ENCODE measurements at places on chromosomes 2 and 18.

GRCh38 chr2:174670446-174670845 is 72.8 kb upstream of the WIPF1 start:
- DNase-seq = no peak

GRCh38 chr2:85942346-85942957 is 53.7 kb upstream of the ST3GAL5 start:
- no peak for DNase-seq

DNA sequence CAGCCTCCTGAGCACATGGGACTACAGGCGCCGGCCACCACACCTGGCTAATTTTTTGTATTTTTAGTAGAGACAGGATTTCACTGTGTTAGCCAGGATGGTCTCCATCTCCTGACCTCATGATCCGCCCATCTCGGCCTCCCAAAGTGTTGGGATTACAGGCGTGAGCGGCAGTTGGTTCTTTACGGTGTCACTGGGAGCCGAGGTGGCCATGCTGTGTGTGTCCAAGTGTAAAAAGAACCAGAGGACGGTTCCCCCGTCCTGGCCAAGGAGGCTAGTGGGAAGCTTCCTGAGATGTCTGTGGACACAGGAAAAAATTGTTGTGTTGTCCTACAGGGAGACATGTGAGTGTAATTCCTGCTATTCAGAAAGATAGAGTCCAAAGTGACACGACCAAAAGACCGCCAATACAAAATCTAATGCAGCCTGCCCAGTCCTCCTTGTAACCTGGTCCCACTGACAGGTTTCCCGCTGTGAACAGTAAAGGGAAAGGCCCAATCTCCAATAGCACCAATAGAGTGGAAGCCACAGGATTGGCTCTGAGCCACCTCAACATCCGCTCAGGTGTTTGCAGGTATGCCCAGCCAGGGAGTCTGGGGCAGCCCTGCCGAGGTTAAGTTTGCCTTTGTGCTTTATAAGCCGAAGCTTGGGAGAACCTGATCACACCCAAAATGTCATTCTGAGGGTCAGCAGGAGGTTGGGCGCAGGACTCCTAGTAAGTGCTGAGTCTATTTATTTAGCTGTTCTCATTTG is 40.6 kb downstream of the NCK2 start:
- no peak for DNase-seq

DNA sequence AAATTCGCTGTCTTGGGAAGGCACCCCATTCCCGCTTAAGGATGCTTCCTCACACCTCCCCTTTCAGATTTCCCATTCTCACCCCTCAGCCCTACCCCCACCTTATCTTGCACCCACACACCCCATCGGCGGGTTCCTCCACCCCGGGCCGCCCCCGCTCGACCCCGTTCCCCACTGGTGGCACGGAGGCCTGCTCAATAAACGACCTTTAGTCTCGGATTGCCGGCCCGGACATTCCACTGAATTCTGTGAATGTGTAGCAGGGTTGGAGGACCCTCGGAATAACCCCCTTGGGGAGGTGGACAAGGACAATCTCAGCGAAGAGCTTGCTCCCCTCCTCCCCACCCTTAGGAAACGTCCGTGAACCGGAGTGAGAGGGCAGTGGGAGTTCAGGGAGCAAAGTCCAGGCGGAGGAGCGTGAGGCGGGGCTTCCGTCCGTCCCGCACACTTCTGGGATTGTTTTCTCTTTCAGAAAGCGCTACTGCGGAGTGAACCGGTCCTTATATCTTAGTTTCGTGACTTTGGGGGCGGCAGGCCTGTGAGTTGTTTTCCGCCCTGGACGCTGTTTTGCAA is 2.8 kb upstream of the LBX2 start:
- no peak for DNase-seq

DNA sequence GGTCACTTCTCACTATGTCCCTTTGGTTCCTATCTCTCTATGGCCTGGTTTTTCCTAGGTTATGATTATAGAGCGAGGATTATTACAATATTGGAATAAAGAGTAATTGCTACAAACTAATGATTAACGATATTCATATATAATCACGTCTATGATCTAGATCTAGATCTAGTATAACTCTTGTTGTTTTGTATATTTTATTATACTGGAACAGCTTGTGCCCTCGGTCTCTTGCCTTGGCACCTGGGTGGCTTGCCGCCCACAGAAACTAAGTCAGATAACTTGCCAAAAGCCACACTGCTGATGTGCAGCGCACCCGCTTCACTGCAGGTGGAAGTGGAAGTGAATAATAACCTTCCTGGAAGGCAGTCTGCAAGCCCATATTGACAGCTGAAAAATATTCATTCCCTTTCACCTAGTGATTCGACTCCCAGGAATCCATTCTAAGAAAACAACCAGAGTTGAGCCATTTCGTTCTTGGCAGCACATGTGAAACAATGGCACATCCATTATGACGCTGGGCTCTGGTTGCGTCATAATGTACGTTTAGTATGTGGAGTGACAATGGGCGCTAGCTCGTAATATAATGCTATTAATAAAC is 725 bp upstream of the ANKRD53 start:
- peak; percentile 30 for DNase-seq

GRCh38 chr18:5146093-5146492 is 51.0 kb downstream of the AKAIN1 start:
- DNase-seq = no peak

DNA sequence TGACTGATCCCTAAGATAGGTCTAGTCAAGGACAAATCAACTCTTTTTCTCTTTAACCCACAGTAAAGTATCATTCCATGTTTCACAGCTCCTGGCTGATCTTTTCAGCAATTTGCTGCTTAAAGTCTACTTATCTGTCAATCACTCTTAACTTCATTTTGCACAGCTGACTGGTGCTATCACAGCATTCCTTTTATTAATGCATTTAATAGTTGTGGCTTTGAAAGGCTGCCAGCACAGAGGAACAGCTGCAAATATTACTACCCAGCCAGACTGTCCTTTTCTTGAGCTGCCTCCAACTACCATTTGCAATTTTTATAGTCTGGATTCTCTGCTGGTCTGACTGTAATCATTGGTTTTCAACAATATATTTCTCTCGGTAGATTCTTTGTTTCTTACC is 303.5 kb downstream of the STK39 start:
- no peak for DNase-seq

- no peak for DNase-seq
Measured at GRCh38 chr2:146287281-146287680, 1557.5 kb upstream of the ACVR2A start.

GRCh38 chr2:239351687-239352086 is 49.1 kb downstream of the HDAC4 start:
- no peak for DNase-seq

DNA sequence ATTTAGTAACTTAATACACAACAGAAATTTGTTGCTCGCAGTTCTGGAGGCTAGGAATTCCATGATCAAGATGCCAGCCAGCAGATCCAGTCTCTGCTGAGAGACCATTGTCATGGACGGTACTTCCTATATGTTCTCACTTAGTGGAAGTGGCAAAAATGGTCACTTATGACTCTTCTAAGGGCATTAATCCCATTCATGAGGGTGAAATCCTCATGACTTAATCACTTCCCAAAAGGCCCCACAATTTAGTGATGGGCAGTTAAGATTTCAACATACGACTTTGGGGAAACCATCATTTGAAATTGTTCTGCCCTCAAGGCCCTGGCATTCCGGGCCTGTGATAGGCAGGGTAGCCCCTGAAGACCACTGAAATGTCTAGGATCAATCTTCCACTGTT is 23.0 kb downstream of the BZW1 start:
- no peak for DNase-seq

DNA sequence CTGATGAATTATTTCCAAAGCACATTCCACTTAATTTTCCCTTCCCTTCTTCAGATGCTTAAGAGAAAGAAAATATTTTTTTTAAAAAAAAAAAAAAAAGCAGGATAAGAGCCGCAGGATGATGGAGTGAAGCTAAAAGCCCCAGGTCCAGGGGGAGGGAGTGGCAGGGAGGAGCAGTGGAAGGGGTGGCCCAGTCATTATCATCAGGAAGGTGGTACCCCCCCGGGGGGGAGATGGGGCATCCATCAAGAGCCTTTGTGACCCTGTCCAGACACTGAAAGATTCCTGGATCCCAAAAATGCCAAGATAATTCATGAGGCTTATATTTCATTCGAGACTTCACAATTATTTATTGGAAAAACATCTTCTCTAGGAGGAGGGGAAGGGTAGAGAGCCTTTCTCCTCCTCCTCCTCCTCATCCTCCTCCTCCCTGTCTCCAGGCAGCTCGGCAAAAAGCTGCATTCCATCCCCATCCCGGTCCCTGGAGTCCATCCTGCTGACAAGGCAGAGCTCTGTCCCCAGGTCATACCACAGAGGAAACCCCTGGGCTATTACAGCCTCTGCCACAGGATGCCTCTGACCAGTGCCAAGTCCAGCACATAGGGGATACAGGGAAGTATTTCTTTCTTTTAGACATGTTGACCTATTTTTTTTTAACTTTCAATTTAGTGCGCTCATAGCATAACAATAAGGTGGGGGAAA is 125.3 kb downstream of the TWIST2 start:
- no peak for DNase-seq

DNA sequence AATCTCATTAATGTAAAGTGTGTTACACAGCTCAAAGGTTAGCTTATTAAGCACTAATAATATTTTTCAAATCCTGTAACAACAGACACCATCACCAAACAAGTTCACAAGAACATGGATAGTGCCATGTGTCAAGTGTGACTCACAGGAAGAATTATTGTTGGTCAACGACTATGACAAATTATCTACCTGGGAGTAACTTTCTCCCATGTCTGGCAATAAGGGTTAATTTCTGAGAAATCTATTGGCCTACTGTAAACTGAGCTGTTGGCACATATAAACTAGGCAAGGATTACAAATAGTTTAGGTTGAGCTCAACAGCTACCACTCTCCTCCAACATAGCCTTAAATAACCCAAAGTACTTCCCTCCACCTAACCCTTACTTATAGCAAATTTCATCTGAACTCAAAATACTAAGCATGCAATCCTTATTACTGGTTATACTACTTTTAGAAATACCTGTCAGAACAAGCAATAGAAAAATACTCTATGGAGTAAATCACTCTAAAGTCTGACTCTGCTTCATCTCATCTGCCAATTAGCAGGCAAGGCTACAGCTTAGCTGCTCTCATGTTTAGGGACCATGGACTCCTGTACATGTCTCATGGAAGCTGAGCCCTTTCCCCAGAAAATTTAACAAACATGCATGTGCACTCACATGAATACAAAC is 223.0 kb downstream of the NBAS start:
- DNase-seq = no peak

- no peak for DNase-seq
Measured at GRCh38 chr2:67565262-67565661, 168.1 kb downstream of the ETAA1 start.

DNA sequence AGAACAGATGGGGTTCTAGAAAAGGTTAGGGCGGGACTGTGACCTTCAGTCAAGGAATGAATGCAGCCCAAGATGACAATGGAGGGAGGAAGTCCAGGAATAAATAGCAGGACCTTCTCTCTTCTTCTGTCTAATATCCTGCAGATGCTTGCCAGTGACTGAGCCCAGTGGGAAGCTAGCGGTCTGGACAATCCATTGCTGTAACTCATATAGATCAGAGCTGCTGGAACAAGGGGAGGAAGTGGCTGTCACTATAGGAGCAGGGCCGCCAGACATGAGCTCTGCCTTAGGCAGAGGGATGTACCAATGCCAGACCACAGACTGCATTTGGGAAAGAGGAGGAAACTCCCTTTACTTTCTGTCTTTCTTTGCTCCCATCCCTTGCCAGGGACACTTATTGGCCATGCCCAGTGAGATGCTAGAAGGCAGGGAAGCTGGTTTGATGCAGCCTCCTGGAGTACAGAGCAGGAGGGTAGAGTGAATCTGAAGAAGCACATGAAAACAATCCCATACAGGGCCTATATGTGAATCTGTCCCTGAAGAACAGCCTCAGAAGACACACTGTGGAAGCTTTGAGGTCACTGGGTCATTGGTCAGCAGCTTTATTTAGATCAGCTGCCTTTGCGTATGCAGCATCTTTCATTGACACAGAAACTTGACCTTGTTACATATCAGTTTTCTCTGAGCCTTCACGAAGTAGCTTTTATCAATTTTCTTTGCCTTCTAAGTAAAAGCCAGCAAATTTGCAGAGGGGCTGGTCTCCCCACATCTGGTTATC is 65.4 kb downstream of the CCDC85A start:
- no peak for DNase-seq

- no peak for DNase-seq
Measured at GRCh38 chr2:223758131-223758840, 79.1 kb downstream of the AP1S3 start.

DNA sequence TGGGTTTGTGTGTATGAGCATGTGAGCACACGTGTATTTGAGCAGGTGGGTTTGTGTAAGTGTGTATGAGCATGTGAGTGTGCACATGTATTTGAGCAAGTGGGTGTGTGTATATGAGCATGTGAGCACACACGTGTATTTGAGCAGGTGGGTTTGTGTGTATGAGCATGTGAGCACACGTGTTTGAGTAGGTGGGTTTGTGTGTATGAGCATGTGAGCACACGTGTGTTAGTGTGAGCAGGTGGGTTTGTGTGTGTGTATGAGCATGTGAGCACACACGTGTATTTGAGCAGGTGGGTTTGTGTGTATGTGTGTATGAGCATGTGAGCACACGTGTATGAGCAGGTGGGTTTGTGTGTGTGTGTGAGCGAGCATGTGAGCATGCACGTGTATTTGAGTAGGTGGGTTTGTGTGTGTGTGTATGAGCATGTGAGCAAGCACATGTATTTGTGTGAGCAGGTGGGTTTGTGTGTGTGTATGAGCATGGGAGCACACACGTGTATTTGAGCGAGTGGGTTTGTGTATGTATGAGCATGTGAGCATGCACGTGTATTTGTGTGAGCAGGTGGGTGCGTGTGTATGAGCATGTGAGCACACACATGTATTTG is 169.7 kb downstream of the TWIST2 start:
- no peak for DNase-seq

DNA sequence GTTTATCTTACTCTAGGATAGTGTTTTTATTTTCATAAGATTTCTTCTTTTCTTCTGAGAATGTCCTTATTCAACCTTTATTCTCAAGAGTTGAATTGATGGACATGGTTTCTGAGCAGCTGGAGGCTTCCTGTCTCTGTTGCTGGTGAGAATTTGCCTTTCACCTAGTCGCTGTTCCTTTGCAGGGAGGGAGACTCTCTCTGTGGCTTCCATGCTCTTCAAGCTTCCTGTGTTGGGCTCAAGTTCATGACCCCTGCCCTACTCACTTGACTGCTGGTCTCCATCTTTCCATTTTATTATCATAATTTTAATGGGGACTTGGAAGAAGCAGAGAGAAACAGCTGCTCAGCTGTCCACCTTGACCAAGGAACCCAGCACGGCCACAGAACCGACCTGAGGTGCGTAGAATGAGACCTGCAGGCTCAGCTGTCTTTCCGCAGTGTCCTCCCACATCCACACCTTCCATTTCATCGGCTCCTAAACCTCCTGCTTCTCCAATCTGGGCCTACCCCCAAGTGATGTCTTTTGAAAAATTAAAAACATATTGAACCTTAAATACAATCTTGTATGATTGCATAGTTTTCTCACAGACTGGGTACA is 24.2 kb downstream of the TMEM18 start:
- DNase-seq = no peak
